ENCODE measurements at places on chromosomes 7 and 10. TPM values are rescaled to one million over a fixed set of nuclear protein-coding genes. Genes with fewer than 3 reads are reported as not detected.

GRCh38 chr10:34585422-34586112, 229.5 kb downstream of the PARD3 start:
- no peaks in the 10 kb centered on the region for H3K27me3 ChIP-seq
- no peak overlapping the region for H3K27ac ChIP-seq
- no peaks in the 10 kb centered on the region for H3K4me1 ChIP-seq
- no peak for DNase-seq

DNA sequence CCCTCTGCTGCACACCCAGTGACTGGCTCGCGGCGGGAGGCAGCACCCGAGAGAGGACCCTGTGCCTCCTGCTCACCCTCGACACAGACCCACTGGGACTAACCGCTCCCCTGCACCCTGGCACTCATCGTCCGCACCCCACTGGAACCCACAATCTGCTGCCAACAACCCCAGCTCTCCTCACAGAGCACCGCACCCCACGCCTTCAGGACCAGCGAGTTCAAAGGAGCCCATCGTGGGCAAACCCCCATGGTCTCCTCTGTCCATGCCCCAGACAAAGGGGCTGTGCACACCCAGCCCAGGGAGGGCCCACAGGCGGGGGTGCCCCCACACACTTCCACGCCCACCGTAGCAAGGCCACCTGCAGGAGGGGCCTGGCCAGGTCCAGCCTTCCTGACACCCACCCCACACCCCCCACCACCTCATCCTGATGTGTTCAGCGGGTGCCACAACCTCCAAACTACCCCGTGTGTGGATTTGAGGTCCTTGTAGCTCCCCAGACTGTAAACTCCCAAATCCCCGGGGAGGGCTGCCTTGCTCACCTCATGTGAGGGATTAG, 14.0 kb downstream of the RASGEF1A start:
- DNase-seq = peak; percentile 42
- H3K4me1 ChIP-seq = no peaks in the 10 kb centered on the region
- H3K27me3 ChIP-seq = no peaks in the 10 kb centered on the region
- H3K27ac ChIP-seq = no peak overlapping the region

DNA sequence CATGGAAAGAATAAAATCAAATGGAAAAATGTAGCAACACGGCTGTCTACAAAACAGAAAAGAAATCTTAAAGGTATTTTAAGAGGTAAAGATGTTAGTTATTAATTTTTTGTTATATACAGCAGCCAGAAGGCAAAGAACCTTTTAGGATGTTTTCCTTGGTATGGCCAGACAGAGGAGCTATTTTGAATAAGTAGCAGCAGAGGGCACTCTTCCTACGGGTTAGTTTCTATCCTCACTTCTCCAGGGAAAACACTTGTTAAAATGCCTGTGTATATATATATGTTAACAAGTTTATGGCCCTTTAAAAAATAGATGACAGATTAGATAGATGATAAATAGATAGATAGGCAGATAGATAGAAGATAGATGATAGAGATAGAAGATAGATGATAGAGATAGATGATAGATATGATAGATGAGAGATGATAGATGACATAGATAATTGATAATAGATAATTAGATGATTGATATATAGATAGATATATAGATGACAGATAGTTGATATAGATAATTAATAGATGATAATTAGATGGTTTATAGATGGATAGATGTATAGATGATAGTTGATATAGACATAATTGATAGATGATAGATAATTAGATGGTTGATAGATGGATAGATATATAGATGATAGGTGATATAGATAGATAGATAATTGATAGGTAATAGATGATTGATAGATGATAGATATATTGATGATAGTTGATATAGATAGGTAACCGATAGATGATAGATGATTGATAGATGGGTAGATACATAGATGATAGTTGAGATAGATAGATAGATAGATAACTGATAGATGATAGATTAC, 57.8 kb upstream of the WIPF3 start:
- no peaks in the 10 kb centered on the region for H3K36me3 ChIP-seq
- H3K4me3 ChIP-seq = no peak overlapping the region
- H3K27me3 ChIP-seq = no peaks in the 10 kb centered on the region
- no peaks in the 10 kb centered on the region for H3K4me1 ChIP-seq
- H3K27ac ChIP-seq = no peak overlapping the region

GRCh38 chr10:48579251-48579960, 25.5 kb downstream of the ARHGAP22 start:
- no peaks in the 10 kb centered on the region for H3K27me3 ChIP-seq
- H3K36me3 ChIP-seq = no peaks in the 10 kb centered on the region
- no peak for DNase-seq
- H3K4me1 ChIP-seq = no peaks in the 10 kb centered on the region
- H3K27ac ChIP-seq = no peak overlapping the region

DNA sequence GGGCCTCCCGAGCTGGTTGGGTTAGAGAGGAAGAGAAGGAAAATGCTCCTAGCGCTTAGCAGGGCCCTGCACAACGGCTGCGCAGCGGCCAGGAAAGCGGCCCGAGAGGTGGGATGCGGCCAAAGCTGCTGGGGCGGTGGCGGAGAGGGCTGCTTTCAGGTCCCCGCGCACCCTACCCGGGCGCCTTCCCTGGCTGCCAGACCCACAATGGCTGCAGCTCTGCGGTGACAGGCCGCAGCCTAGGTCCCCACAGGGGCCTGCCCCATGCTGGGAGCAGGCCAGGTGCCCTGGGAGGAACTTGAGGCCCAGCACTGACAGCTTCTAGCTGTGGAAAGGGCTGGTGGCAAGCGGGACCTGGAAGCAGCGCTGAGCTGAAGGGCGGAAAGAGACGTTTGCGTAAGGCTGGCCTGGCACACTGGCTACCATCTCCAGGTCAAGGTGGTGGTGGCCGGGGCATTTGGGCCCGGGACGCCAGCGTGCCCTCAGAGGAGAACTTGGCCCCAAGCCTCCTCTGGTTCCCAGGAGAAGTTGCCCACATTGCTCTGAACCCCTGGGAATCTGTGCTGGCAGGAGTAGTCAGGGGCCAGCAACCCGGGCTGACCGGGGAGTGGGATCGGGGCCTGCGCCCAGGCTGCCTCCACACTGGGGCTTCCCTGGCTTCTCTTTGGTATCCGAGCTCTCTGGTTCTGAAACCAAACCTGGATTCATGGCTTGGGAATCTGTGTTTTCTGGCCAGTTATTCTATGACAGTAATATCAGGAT, 72.9 kb upstream of the ZNF804B start:
- H3K4me3 ChIP-seq = no peak overlapping the region
- no peak overlapping the region for H3K27ac ChIP-seq
- DNase-seq = no peak

MYO1G gene
- total RNA-seq = 2.9 TPM

DNA sequence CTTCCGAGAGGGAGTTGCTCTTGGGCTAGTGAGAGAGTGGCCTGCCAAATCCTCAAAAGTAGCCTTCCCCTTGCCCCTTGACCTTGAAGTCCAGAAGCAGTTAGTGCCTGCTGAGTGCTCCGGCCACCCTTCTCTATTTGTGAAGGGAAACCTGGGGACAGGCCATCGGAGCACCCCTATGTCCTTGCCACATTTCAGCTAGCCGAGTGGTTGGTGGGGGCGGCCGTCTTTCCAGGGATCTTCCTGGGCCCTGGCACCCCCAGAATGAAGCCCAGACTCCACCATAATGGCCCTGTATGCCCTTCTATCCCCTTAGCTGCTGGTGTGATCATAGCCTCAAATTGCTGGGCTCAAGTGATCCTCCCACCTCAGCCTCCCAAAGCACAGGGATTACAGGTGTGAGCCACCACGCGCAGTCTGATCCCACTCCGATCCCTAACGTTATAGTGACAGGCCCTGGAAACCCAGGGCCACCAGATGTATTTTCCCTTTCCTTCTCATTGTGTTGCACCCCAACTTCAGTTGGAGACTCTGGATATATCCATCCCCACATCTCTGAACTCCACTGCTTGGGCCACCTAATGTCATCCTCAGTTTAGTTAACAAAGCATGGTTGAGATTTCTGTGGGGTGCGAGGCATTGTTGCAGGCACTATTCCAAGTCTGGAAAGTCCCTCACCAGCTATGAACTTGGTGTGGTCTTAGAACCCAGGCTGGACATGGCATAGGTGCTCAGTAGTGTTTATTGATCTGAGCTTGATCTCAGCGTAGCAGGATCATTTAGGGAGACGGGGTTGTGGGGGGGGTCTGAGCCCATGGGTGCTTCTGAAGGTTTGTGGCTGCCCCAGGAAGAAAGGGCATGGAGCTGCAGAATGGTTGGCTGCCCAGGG, 1.6 kb downstream of the TSPAN14 start:
- H3K4me1 ChIP-seq = peaks cover 23% of the 10 kb centered on the region
- no peaks in the 10 kb centered on the region for H3K27me3 ChIP-seq
- H3K36me3 ChIP-seq = no peaks in the 10 kb centered on the region
- H3K27ac ChIP-seq = peak overlapping the region; percentile 97
- peak overlapping the region; percentile 96 for H3K4me3 ChIP-seq

PAPOLB gene
- total RNA-seq = 0.15 TPM

ANKRD1 gene
- 0.32 TPM for total RNA-seq

GRCh38 chr10:86303626-86304025, 63.0 kb downstream of the GRID1 start:
- H3K36me3 ChIP-seq = no peaks in the 10 kb centered on the region
- H3K27ac ChIP-seq = no peak overlapping the region
- no peaks in the 10 kb centered on the region for H3K4me1 ChIP-seq

GRCh38 chr10:8531116-8531515, 476.6 kb downstream of the GATA3 start:
- no peaks in the 10 kb centered on the region for H3K4me1 ChIP-seq
- H3K36me3 ChIP-seq = no peaks in the 10 kb centered on the region
- no peak overlapping the region for H3K27ac ChIP-seq

NUPR2 gene
- 10.1 TPM for total RNA-seq

All from breast epithelium (tissue), 4 donors.